Right cardiac atrium (tissue), 5 donors: ENCODE measurements at places on chromosomes 5 and 9. TPM values are rescaled to one million over a fixed set of nuclear protein-coding genes. Genes with fewer than 3 reads are reported as not detected.

- DNase-seq, result no peak
Measured at GRCh38 chr9:106918825-106919509, 56.0 kb downstream of the ZNF462 start.

GRCh38 chr5:40396317-40396716 is 283.4 kb upstream of the PTGER4 start:
- DNase-seq, result no peak

DNA sequence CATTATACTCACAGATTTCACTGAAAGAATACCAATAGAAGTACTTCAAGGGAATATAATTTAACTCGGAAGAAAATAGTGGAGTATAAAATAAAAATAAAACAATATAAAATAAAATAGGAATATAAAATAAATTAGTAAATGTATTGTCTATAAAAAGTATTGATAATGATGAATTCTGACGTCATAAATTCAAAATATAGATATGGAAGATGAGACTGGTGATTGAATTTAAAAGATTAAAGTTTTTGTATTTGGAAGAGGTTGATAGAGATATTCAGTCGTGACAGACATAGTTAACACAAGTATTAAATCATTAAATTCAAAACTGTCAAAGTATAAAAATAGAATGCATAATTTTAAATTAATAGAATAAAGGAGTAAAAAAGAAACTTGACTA is 964.9 kb upstream of the C9orf72 start:
- no peak for DNase-seq

GRCh38 chr5:146904890-146905289 is 26.3 kb upstream of the PPP2R2B start:
- no peak for DNase-seq

DNA sequence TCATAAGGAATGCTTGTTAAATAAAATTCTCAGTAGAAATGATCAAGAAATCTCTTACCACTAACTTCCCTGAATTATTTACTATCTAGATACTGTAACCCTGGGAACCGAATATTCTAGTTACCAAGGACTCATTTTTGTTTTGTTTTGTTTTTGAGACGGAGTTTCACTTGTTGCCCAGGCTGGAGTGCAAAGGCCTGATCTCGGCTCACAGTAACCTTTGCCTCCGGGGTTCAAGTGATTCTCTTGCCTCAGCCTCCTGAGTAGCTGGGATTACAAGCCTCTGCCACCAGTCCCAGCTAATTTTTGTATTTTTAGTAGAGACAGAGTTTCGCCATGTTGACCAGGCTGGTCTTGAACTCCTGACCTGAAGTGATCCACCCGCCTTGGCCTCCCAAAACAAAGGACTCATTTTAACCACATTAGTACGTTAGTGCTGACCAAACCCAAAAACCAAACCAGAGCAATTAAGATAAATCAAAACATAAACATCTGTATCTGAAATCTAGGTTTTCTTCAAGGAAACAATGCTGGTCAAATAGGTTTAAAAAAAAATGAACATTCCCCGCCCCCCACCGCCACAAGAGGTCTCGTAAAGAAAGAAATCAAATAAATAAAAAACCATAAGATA is 3.7 kb downstream of the TXN start:
- no peak for DNase-seq

DNA sequence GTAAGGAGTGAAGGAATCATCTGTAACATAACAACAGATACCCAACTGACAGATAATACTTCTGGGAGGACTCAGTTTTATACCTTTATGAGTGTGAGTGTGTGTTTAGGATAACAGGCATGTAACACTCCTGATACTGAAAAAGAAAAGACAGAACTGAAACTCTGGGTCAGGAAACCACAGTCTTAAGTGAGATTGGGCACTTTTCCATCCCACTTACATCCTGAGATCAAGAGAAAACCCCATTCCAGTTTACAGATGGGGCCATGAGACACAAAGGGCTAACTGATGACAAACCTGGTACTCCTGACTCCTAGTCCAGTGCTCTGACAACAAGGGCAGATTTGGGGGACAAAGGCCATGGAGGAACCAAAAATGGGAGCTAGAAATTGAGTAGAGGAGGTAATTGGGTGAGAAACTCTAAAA is 18.0 kb downstream of the IL5 start:
- DNase-seq, result no peak

DNA sequence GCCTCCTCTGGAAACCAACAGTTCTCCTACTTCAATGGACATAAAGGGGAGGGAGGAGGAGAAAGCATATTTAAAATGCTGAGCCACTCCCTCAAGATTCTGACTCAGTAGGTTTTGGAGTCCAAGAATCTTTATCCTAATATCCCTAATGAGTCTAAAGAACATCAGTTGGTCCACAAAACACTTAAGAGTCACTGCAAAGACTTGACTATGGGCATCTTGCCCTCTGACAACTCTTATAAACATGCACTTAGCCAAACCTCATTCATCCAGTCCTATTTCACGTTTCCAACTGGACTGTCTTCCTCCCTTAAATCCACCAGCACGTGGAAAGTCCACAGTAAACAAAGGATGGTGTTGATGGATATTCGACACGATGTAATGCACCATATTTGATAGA is 172.5 kb downstream of the FAM114A2 start:
- no peak for DNase-seq

- DNase-seq, result no peak
Measured at GRCh38 chr5:11407556-11408145, 496.6 kb downstream of the CTNND2 start.

GRCh38 chr5:107469485-107470294 is 201.0 kb downstream of the EFNA5 start:
- no peak for DNase-seq

DNA sequence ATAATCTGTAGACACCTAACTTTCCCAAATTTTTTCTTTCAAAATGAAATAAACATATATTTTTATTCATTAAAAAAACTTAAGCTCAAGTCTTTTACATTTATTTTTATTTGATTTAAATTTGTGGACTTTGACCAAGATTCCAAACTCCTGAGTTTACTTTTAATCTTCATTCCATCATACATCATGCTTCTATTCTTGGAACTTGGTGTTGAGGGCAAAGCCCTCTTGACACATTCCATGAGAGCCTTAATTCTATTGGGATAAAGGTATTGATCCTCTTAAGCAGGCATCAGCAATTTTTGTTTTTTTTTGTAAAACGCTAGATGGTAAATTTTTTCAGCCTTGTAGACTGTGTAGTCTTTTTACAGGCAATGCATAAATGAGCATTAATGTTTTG is 53.6 kb downstream of the FBXO4 start:
- DNase-seq, result no peak

DNA sequence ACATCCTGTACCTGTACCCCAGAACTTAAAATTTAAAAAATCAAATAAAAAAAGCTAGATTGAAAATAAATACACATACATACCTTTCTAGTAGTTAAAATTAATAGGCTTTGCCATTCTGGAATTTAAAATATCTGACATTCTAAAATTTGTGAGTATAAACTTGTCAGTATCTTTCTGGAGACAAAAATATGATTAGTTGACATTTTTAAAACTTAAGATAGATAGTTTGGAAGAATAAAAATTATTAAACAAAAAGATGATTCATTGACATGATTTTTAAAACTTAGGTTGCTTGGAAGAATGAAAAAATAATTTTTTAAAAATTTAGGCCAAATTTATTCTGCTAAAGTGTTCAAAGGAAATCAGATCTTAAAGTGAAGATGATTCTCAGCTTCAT is 43.1 kb downstream of the ISOC1 start:
- DNase-seq, result no peak

GRCh38 chr9:123637945-123638634 is 282.1 kb downstream of the CRB2 start:
- DNase-seq, result no peak

The EFNA5 gene
- total RNA-seq, result 23.7 TPM

The SPINK13 gene
- total RNA-seq, result not detected

The CERCAM gene
- total RNA-seq, result 16.8 TPM
